ENCODE measurements at places on chromosomes 11 and 22.

- DNase-seq: no peak
Measured at GRCh38 chr11:59267196-59267595, 54.5 kb upstream of the MPEG1 start.

GRCh38 chr11:104343578-104343977 lies 179.6 kb upstream of the PDGFD start:
- DNase-seq: peak; percentile 16

GRCh38 chr11:35938231-35938630 lies 5.6 kb upstream of the LDLRAD3 start:
- DNase-seq: no peak

DNA sequence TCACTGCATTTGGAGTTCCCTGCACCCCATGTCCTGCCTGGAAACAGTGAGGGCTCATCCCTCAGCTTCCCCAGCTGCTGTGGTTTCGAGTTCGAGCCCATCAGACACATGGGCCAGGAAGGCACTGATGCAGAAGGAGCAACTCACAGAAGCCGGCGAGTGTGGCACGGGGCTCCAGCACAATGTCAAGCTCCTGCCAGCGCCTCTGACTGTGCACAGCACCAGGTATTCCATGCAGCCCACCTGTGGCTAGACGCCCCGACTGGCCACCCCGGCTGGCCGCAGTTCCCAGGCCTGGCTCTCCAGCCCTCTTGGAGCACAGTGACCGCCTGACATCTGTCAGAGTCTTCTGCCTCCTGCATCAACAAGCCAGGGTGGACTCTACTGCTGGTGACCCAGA lies 419.4 kb downstream of the SHANK2 start:
- DNase-seq: no peak

- DNase-seq: no peak
Measured at GRCh38 chr22:46549971-46550641, 12.7 kb upstream of the CELSR1 start.

DNA sequence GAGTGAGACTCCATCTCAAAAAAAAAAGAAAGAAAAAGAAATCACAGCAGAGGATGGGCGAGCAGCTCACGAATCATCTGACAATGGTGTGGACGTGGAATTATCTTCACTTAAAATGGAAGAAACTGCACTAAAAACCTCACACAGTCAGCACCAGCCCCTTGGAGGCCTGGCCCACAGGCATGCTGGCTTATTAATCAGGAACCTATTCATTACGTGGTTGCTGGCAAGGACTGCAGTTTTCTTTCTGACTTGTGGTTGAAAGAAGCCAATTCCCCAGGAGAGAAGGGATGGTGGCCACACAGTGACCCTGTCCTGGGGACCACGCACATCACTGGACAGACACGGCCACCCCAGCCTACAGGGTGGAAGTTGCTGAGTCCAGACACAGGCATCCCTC lies 401.1 kb downstream of the CTTN start:
- peak; percentile 32 for DNase-seq

DNA sequence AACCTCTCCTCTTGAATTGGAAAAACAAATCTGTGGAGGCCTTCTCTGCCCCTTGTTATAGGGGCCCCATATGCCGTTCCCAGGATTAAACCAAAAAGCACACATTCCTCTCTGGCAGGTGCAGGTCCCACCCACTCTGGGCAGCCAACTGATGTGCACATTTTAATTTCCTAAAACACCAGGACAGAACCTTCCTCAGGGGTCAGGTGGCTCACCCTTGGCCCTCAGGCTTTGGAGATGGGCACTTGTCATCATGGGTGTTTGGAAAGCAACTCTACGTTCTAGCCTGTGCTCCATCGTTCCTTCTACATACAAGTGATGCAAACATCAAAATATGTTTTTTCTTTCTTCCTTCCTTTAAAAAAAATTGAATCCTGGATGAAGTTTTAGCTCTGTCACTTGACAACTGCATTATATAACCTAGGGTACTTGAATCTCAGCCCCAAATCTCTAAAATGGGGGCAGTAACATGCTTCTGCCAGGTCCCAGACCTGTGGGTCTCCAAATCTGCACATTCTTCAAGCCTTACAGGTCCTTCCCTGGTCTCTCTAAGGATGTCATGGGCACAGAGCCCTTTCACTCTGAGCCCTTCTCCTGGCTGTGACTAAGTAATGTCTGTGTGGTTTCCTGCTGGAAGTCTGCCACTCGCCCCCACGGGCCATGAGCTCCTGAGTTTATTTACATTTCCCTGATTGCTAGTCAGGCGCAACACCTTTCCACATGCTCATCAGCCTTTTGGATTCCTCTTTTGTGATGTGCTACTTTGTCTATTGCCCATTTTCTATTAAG lies 43.8 kb downstream of the KCNQ1OT1 start:
- no peak for DNase-seq

DNA sequence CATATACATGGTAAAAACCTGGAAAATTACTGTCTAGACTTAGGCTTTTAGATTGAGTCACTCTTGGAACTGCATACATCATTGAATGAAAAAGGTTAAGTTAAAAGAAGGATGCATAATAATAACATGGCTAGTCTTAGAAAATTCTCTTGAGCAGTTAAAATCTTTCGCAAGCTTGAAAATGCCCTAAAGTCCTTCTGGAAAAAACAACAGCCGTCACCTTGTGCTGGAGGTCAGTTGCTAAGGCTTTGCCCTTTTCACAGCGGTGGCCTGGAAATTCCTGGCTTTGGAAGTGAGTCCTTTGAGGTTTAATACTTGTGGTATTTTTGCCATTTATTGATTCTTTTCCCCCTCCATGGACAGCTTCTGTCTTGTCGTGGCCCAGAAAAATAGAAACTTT lies 17.4 kb upstream of the FBLN1 start:
- DNase-seq: no peak

GRCh38 chr22:49490692-49491091 lies 337.0 kb downstream of the BRD1 start:
- DNase-seq: no peak

DNA sequence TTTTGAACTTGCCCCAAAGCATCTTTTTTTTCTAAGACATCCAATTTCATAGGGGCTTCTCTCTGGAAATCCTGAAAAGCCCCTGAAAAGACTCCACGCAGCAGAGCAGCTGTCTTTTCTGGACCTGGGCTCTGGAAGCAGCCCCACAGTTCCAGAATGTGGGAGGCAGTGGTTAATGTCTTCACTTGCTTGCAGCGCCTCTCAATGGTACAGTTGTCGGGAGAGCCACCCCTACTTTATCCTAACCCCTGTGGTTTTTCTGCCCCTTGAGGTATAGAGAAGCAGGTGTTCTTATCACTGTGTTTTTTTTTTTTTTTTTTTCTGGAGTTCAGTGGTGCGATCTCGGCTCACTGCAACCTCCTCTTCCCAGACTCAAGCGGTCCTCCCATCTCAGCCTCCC lies 83.4 kb upstream of the SORL1-AS1 start:
- DNase-seq: no peak

- no peak for DNase-seq
Measured at GRCh38 chr11:121082219-121082618, 18.8 kb upstream of the TECTA start.

GRCh38 chr22:26205494-26205893 lies 36.2 kb downstream of the SEZ6L start:
- DNase-seq: no peak

- no peak for DNase-seq
Measured at GRCh38 chr22:31439808-31440207, 40.4 kb downstream of the DRG1 start.

- DNase-seq: peak; percentile 58
Measured at GRCh38 chr22:22710719-22711531, 66.5 kb downstream of the GGTLC2 start.

DNA sequence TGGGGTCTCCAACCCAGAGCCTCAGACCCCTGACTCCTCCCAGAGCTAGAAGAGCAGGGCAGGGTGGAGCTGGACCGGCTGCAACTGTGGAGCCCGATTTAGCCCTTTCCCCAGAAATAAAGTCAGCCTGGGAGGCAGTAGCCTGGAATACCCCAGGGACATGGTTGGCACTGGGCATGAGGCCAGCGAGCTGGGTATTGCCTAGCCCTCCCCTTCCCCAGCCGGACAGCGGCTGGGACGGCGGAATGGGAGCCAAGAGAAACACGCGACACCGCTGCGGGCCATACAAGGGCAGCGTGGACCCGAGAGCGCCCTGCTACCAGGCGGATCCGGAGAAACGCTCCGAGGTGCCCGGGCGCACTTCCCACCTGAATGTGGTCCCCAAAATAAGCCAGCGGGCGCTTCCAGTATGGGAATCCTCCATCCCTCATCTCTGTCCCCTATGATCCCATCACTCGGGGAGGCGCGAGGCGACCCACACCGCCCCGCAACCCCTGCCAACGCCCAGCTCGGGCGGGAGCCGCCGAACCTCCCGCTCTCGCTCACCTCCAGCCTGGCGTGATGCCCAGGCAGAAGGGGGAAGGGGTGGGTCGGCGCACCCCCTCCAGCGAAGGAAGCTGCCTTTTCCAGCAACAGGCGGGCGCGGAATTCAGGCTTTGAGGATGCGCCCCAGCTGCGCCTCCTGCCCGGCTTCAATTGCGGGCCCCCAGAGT lies 758 bp downstream of the MCAM start:
- DNase-seq: no peak

GRCh38 chr11:42770444-42771065 lies 541.2 kb upstream of the API5 start:
- DNase-seq: no peak

- DNase-seq: no peak
Measured at GRCh38 chr11:13421561-13421960, 41.5 kb downstream of the BTBD10 start.

DNA sequence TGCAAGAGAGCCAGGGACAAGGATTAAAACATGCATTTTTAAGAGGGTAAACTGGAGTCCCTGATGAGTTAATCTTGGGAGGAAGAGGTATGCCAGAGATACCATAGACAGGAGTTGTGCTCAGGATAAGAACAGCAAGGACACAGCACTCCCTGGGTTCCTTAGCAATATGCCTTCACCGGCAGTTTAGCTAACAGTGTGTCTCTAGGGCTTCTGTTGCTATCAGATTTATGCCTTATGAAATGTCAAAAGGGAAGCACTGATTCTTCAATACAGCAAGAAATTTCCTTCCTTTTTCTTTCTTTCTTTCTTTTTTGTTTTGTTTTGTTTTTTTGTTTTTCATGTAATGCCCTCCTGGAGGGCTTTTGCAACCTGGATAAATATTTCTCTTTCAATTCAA lies 71.3 kb upstream of the LARGE1 start:
- no peak for DNase-seq

GRCh38 chr11:32792948-32793475 lies 1.4 kb downstream of the CCDC73 start:
- DNase-seq: peak; percentile 62

GRCh38 chr11:66020618-66021357 lies 5.5 kb downstream of the CATSPER1 start:
- DNase-seq: peak; percentile 88

GRCh38 chr11:111788051-111788450 lies 21.9 kb upstream of the PPP2R1B start:
- no peak for DNase-seq

GRCh38 chr11:92978271-92979111 lies 9.0 kb downstream of the MTNR1B start:
- peak; percentile 22 for DNase-seq

DNA sequence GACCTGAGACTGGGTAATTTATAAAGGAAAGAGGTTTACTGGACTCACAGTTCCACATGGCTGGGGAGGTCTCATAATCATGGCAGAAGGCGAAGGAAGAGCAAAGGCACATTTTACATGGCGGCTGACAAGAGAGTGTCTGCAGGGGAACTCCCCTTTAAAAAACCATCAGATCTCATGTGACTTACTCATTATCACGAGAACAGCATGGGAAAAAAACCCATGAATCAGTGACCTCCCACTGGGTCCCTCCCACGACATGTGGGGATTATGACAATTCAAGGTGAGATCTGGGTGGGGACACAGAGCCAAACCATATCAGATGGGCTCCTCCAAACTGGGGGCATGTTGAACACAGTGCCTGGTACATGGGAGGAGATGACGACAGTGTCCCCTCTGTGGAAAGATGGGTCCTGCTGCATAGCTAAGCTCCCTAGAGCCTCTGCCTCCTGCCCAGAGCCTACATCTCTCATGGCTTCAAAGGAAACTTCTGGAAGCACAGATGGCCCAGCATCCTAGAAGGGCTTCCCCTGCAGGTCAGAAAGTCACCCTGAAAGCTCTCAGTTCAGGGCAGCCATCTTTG lies 46.1 kb downstream of the MYEOV start:
- no peak for DNase-seq

- DNase-seq: no peak
Measured at GRCh38 chr11:67165623-67166022, 46.6 kb downstream of the KDM2A start.

DNA sequence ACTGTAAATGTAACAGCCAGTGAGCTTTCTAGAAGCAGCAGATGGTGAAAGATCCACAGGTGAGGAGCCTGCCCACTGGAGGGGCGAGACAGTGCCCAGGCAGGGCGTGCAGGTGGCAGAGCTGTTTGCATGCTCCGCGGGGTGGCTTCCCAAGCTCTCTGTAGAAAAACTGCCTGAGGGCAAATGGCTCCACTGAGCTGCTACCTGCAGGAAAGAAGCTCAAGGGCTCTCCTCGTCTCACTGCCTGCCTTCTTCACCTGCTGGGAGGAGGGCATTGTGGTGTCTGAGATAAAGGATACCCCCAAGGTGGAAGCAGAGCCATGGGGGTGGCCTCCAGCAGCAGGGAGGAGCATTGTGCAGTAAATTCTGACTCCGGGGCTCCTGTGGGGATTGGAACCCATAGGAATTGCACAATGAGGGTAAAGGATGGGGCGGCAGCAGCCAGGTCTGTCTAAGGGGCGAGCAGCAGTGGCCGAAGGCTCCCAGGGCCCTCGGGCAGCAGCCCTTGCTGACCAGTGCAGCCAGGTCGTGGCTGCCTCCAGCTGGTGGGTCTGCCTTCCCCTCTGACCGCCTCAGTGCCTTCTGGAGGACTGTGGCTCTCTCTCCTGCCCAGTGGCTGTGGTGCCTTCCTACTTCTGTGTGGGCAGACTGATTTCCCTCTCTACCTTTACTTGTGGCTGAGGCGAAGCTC lies 28.0 kb upstream of the CABP7 start:
- no peak for DNase-seq

GRCh38 chr22:28594797-28595462 lies 84.7 kb downstream of the TTC28 start:
- peak; percentile 53 for DNase-seq

- peak; percentile 98 for DNase-seq
Measured at GRCh38 chr11:83193315-83194280, at the start of gene ANKRD42. Gene ANKRD42 (plus strand): TSS chr11:83193712. CDS start chr11:83194671, 959 bp downstream.

- no peak for DNase-seq
Measured at GRCh38 chr11:61514050-61514917, 5.7 kb downstream of the LRRC10B start.

DNA sequence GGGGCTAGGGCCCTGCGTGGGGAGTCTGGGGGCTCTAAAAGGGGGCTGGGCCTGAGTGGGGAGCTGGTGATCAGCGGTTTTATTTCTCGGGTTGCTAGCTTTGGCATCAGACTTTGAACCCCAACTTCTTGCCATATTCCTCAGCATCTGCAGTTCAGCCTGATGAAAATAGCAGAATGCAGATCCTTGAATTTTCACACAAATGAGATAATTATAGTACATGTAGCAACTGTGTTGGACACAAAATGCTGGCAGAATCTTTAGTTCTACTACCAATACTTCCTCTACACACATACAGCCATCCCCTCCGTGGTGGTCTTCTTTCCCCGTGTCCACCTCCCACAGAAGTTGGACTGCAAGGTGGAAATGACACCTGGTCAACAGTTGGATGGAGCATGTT lies 1.5 kb downstream of the ZC3H7B start:
- no peak for DNase-seq

All from foreskin fibroblast (primary cell).